KG1 (cell line): ENCODE measurements at places on chromosomes 16 and 17.

GRCh38 chr17:74182041-74182723, 21.3 kb upstream of the RPL38 start:
- DNase-seq: no peak

- DNase-seq: no peak
Observed at GRCh38 chr16:9481747-9482730, 390.6 kb downstream of the HAPSTR1 start.

- DNase-seq: no peak
Observed at GRCh38 chr17:74474043-74474792, 7.8 kb downstream of the CD300A start.

DNA sequence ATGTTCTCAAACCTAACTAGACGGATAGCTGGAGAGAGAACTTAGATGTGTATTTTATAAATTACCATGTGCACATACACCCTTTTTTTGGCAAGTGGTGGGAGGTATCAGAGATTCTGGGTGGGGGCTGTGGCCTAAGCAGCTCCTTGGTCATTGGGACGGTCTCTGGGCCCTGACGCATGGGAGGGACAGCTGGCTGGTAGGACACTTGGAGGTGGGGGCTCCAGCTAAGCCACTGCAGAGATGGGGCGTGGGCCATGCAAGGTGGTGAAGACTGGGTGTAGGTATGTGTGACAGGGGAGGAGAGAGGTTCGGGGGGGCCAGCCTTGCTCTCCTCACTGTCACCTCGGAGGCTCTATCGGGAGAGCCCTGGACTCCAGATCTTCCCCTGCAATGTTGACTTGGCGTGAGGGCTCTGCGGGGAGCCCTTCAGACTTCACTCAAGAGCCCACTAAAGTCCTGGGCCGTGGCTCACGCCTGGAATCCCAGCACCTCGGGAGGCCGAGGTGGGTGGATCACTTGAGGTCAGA, 17.1 kb downstream of the C1QTNF1 start:
- no peak for DNase-seq

DNA sequence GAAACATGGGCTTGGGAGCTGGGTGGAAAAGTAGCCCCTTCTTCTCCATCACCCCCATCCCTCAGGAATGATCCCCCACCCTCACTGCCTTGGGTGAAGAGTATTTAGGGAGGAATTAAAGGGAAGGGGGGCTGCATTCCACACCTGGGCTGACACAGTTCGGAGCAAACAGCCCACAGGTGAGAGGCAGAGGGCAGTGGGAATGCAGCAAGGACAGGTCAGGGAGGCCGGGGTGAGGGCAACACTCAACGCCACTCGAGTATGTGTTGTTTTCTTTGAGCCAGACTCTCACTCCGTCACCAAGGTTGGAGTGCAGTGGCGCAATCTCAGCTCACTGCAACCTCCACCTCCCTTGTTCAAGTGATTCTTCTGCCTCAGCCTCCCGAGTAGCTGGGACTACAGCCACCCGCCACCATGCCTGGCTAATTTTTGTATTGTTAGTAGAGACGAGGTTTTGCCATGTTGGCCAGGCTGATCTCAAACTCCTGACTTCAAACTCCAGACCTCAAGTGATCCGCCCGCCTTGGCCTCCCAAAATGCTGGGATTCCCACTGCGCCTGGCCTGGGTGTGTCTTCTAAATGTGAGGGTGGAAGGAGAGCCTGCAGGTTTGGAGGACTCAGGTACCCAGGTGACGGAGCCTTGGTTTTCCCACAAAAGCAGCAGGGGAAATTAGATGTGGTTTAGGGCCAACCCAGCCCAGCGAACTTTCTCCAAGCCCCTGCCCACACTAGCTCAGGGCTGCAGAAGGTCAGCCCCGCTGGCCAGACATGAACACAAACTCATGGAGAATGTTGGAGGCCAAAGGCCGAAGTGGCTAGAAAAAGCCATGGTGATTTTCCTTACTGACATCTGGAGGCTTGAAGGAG, 21.2 kb upstream of the ITGA3 start:
- DNase-seq: no peak

DNA sequence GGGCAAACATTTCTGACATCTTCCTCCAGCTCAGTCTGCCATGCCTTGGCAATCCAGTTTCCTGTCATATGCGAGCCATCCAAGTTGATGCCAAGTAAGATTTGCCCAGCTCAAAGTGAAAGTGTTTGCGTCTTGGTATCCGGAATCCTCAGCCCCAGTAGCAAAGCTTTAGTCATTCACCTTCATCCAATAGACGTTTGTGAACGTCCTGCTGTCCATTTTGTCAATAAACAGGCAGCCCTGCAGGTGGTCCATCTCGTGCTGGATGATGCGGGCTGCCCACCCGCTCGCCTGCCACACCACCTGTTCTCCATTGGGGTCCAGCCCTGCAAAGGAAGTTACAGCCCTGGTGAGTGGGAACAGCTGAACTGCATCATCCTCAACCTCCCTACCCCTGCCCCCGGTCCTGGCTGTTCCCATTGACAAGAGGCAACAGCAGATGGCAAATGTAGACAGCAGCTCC, 1.5 kb downstream of the PDF start:
- DNase-seq: no peak

DNA sequence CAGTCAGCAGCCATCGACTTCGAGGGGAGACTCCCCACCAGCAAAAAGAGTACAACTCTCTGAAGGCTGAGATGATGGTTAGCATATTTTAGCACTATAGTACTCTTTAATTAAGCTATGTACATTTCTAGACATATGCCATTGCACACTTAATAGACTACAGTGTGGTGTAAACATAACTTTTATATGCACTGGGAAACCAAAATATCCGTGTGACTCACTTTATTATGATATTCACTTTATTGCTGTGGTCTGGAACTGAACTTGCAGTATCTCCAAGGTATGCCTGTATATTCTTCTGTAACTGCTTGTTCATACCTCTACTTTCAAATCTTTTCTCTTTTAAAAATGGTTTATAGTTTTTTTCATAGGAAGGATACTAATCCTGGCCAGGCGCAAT, 11.0 kb upstream of the NXPH3 start:
- DNase-seq: no peak

DNA sequence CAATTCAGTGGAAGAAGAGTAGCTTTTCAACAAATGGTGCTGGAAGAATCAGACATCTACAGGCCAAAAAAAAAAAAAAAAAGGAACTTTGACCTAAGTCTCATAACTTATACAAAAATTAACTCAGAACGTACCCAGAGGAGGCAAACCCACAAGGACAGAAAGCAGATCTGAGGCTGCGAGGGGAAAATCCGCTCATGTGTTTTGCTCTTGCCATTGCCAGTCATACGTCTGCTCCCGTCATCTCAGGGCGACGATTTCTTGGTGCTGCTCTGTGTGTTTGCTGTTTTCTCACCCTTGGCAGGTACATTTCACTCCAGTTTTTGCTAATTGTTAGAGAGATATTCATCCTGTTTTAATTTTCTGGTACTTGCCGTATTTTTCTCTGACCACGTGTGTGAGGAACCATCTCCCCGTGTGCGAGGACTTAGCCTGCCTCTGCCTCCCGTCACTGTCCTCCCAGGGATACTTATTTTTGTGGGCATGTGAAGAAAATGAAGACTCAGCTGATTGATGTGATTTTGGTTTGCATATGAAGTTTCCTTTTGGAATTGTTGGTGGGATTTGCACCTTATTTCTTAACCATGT, 33.4 kb upstream of the ACSF3 start:
- DNase-seq: no peak

GRCh38 chr16:65414284-65414984, 292.6 kb upstream of the CDH11 start:
- no peak for DNase-seq

- no peak for DNase-seq
Observed at GRCh38 chr17:75773808-75774470, 8.9 kb upstream of the GALK1 start.

DNA sequence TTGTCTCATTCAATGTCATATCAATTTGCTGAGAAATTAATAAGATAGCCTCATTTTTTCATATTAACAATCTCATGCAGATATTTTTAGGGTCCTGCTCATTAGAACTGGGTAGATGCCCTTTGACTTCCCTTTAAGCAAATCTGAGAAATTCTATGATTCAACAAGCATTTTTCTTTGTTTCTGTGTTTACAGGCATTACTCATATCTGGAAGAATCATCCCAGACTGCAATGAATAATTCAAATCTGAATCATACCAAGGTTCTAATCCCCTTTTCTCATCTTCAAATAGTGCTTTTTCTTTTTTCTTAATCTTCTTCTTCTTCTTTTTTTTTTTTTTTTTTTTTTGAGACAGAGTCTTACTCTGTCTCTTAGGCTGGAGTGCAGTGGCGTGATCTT, 69.2 kb upstream of the KIFC3 start:
- no peak for DNase-seq

GRCh38 chr17:61302953-61303816, 96.5 kb upstream of the TBX2 start:
- DNase-seq: no peak

GRCh38 chr17:58702045-58702476, 9.7 kb downstream of the RAD51C start:
- DNase-seq: no peak

DNA sequence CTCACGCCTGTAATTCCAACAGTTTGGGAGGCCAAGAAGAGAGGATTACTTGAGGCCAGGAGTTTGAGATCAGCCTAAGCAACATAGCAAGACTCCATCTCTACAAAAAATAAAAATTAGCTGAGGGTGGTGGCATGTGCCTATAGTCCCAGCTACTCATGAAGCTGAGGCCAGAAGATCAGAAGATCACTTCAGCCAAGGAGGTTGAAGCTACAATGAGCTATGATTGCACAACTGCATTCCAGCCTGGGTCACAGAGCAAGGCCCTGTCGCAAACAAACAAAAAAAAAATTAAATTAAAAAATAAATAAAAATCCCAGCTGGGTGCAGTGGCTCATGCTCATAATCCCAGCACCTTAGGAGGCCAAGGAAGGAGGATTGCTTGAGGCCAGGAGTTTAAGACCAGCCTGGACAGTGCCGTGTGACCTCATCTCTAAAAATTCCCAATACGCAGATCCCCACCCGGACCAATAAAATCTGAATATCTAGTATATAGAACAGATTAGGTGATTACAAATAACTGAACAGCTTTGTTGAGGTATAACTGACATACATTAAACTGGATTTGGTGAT, 18.2 kb upstream of the ATF7IP2 start:
- no peak for DNase-seq

DNA sequence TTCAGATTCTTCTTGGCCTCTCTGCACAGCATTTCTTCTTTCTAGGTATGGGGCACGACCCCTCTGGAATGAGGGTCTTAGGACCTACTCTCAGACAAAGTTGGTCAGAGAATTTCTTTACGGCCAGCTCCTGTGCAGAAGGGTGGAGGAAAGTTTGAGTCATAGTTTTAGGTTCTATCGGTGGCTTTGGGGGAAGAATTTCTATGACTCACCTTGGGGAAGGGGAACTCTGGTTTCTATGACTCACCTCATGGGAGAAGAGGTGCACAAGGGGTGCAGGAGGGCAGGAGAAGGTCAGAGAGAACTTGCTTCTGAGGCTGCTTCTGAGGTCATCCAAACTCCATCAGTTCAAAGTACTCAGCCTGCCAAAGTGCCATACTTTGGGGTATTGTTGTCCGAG, 2.5 kb upstream of the ABCC12 start:
- no peak for DNase-seq

- DNase-seq: no peak
Observed at GRCh38 chr16:88071908-88072307, 120.7 kb downstream of the BANP start.

DNA sequence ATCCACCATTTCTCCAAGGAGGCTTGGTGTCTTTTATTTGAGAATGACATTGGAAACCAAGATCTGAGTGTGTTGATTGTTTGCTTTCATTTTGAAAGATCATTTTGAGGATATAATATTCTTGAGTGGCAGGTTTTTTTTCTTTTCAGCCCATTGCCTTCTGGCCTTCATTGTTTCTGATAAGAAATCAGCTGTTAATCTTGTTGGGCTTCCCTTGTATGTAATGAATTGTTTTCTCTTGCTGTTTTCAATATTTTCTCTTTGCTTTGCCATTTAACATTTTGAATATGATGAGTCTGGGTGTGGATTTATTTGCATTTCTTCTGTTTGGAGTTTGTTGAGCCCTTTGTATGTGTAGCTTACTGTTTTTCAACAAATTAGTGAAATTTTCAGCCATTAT, 22.0 kb downstream of the PRSS54 start:
- no peak for DNase-seq

GRCh38 chr17:45123930-45124796, 8.2 kb downstream of the PLCD3 start:
- peak; percentile 60 for DNase-seq

DNA sequence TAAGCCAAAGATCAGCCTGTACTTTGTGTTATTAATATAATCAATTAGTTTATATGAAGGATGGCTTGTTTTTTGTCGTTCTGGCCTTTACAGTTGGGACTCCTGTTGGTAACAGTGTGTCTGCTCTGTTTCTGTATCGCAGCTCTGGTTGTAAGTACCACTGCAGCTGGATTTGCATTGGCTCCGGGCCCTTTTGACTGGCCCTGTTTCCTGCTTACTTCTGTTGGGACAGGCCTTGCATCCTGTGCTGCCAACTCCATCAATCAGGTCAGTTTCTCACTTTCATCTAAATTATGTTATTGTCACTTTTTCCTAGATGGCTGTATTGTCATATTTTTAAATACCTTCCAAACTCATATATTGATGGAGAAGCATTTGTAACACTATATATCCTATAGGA, 32.7 kb downstream of the COX10 start:
- no peak for DNase-seq

DNA sequence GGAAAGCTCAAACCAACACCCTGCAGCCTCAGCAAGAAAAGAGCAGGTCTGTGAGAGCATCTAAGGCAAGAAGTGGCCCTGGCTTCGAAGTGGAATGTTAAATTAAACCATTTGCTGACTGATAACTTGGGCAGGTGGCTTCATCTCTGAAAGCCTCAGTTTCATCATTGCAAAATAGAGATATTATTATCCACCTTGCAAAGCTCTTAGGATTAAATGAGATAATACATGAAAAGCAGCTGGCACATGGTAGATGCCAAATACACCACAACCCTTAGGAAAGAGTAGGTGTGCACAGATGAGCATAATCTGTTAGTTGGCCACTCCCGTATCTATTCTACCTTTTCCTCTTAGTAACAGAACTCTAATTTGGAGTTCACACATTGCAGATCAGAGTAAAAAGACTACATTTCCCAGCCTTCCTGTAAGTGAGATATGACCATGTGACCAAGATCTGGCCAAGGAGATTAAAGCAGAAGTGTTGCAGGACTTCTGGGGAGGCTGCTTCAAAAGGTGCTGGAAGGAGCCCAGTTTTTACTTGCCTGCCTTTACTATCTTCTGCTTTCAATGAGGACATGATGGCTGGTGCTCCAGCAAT, 288.7 kb downstream of the SOX9 start:
- no peak for DNase-seq

- DNase-seq: no peak
Observed at GRCh38 chr16:76787394-76787793, 403.6 kb upstream of the MON1B start.
